ENCODE measurements at places on chromosomes 12 and 14.

- peak; percentile 51 for DNase-seq
Measured at GRCh38 chr12:114682785-114683708, 928 bp downstream of the TBX3 start.

DNA sequence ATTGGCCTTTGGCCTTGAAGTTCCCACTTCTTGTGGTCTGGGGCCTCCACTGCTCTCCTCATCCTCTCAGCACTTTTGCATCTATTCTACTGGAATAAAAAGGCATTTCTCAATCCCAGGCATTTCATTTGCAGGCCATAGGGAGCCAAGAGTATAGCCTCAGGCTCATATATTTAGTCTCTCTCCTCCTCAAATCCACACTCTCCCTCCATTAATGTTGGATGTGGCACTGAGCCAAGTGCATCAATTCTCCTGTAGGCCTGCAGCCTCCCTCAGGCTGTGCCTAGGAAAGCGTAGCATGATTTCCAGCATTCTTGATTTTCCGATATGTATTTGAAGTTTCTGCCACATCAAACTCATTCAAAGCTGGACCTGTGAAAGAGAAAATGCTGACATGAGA, 211.5 kb upstream of the CPNE8 start:
- no peak for DNase-seq

DNA sequence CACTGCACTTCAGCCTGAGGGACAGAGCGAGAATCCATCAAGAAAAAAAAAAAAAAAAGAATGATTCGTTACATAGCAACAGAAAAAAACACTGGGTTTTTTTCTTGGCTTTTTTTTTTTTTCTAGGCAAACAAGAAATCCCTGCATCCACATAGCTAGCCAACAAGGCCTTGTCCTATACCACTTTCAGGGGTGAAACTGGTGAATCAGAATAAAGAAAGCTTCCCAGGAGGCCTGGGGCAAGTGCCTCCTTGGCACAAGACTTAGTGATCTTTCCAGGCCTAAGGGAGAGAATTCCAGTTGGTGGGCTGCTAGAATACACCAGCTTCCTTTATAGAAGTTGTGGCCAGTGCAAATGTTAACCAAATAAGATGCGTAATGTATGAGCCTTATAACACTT, 90.0 kb downstream of the VCPKMT start:
- DNase-seq = no peak

DNA sequence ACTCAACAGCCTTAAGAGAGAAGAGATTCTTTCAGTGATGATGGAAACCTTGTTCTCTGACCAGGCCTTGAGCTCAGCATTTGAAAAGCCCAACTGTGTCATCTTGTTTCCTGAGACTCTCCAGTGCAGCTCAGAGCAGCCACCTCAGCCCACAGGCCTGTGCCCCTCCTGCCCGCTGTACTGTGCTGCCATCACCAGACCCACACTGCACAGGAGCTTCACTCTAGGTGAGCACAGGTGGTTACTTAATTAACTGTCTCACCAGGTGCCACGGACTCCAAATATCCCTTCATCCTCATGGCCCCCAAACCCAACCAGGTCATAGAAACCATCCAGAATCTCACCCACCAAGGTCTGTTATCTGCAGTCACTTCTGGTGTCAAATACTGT, 51.3 kb downstream of the JAG2 start:
- no peak for DNase-seq

GRCh38 chr12:13258197-13258596, 61.7 kb downstream of the EMP1 start:
- DNase-seq = no peak

DNA sequence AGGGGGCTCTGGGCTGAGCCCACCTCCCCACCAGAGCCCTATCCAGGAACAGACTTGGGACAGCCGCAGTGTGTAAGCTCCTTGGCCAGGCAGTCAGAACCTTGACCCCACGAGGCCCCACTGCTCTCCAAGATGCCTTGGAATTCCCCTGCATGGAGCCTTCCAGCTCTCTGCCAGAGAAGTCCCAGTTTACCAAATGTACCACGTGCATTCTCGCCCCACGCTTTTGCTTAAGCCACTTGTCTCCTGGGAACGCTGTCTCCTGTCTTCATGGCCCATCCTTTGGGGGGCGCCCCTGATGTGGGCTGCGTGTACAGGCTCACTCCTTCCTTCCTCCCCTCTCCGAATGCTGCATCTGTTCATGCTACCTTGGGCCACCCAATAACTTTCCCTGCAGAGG, 7.9 kb downstream of the FAIM2 start:
- no peak for DNase-seq

GRCh38 chr12:69621551-69621950, 10.8 kb upstream of the LRRC10 start:
- no peak for DNase-seq

- no peak for DNase-seq
Measured at GRCh38 chr12:46693034-46693433, 132.8 kb downstream of the SLC38A4 start.

DNA sequence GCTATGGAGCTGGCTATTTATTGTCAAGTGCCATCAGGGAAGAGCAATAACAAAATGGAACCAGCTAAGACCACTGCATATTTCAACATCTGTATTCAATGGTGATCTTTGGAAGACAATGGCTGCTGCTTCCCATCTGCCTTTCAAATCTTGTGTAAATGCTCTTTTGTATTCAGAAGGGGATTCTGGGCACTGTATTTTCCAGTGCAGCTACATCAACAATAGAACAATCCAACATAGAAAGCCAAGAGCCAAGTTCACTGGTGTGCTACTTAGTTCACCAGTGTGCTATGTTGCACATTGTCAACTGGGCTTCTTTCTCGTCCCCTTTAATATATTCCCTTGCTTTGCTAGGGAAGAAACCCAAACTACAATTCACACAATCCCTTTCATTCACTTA, 128.8 kb upstream of the OR4E1 start:
- no peak for DNase-seq

GRCh38 chr12:102609996-102610395, 129.6 kb upstream of the IGF1 start:
- DNase-seq = no peak

- DNase-seq = no peak
Measured at GRCh38 chr12:5588591-5588990, 156.7 kb downstream of the NTF3 start.

DNA sequence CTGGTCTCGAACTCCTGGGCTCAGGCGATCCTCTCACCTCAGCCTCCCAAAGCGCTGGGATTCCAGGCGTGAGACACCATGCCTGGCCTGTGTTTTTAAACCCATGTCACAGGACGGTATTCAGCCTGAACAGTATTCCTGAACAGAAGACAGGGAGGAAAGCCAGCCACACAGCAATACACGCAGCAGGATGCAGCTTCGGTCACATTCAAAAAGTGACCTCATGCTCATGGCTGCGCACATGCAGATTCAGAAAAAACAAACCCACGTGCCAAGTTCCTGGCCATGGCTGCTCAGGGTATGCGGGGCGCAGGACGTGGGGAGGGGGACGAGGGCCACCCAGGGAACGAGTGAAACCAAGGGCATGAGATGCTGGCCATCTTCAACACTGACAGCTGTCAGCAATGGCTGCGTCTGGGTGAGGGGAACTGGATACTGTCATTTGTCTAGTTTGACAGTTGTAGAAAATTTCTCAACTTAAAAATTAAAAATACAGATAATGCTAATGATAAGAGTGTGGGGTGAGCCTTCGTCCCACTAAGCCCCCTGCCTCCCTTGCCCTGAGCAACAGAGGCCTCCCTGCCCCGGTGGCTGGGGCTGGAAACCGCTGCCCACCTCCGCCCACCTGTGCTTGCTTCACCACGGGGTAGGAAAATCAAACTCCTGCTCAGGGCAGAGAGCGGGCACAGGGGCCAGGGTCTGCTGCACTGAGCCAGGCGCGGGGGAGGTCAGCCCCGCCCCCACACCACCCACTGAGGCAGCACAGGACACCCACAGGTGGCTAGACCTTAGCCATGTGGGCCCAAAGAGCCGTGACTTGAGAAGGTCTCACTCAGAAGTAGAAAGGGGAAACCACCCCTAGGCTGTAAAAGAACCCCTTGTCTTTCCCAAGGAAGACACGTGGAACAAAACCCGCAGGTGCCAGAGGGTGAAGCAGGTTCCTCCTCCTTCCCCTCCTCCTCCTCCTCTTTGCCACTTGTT, 84.2 kb downstream of the SCARB1 start:
- no peak for DNase-seq

GRCh38 chr12:115176741-115177400, 492.9 kb upstream of the TBX3 start:
- DNase-seq = no peak

DNA sequence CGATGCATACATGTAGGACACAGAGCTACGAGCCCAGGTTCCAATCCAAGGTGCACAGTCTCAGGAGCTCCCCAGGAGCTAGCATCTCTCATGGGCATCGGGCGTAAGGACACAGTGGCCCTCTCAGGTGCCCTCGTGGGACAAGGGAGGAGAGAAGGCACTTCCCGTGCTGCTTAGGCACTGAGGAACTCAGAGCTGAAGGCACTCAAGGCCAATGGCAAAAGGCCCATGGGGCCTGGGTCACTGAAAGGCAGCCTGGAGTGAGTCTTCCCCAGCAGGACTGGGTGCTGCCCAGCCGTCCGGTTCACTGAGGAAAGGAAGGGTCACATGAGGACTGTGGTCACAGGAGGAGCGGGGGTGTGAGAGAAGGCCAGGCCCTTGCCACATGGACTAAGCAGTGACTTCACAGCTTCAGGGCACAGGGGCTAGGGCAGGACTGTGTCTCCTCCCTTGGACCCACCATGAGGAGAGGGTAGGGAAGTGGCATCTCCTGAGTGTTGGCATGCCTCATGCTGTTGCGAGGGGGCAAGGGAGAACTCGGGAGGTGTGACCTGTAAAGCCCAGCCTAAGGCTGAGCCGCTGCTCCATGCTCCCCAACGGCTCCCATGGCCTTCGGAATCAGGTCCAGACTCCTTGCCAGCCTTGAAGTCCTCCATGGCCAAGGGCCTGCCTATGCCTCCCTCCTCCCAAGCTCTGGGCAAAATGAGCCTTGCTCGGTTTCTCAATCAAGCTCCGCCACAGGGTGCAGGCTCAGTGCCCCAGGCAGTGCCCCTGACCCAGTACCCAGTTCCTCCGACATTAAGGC, 51.8 kb downstream of the CHGA start:
- no peak for DNase-seq

DNA sequence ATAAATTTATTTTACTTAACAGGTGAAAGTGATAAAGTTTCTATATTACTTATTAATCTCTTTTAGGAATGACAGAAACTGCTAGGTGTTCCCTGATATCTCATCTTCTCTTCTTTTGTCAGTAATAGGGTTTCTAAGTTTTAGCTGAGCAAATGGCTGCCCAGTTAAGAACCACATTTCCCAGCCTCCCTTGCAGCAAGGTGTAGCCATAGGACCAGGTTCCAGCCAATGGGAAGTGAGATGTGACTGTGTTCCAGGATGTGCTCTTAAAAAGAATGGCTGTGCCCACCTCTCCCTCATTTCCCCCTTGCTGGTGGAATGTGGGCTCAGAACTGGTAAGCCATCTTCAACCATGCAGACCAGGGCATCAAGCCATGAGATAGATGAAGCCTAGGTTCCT, 165.6 kb downstream of the HELB start:
- no peak for DNase-seq

DNA sequence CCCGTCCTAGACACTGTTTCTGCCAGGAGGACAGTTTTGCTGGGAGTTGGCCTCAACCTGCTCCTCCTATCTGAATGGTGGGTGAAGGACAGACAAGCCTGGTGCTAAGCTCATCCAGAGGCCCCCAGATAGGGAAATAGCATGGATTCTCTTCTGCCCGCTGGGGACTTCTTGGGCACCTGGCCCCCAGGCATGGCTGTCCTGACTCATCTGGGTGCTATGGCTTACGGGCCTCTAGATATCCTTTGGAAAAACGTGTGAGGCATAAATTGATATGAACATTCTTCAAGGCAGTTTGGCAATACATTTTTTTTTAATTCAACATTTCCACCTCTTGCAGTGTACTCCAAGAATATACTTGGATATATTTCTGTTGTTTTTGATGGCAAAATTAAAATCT, 8.6 kb downstream of the TECPR2 start:
- no peak for DNase-seq

GRCh38 chr14:76007852-76008251, 22.3 kb downstream of the IFT43 start:
- DNase-seq = no peak

DNA sequence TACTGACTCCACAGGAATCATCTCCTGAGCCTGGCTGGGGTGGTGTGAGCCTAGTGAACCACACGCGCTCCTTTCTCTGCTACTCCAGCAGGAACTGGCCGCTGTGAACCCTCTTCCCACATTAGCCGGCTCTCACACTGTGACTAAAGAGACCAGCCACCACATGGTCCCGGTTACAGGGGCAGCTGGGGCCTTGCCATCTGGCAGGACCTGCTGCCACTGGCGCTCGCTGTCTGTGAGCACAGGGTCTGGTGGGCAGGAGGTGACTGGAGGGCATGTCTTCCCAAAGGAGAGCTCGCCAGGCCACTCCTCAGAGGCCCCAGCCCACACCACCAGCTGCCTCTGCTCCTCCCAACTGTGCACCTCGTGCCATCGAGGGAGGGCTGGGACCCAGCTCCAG, 99.3 kb downstream of the SINHCAF start:
- no peak for DNase-seq

- DNase-seq = no peak
Measured at GRCh38 chr12:22600181-22600580, 24.8 kb upstream of the ETNK1 start.

- DNase-seq = no peak
Measured at GRCh38 chr14:89907655-89908054, 46.9 kb downstream of the EFCAB11 start.

DNA sequence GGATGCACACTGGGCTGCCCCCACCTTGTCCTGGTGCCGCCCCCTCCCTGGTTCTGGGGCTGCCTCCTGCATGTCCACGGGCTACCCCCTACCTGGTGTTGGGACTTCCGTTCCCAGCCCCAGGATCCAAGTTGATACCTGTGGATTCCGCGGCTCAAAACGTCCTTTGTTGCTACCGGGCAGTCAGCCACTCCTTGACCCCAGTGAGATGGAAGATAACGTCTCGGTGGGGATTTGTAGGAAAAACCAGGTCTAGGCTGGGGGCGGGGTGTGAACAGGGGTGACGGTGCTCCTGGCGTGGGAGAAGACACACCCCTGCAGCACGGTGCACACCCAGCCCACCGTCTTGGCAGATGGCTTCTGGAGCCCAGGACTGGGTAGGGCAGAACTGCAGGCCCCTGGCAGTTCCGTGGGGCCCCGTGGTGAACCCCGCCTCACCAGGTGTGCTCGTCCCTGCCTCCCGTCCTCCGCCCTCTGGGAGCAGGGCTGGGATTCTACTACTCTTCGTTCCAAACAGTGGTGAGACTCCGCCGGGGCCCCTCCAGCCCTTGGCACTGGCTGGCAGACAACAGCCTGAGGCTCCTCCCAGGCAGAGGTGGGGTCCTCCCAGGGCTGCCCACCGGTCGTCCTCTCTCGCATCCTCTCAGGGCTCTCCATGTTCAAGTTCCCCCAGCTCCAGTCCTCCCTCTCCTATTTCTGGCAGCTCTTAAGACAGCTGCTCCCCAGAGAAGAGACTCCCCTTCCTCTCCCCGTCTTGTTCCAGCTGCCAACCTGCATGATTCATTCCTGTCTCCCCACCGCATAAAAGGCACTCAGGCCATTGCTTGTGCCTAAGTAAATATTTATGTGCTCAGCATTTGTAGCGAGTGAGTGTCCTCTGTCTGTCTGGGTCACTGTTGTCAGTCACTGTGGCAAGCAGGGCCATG, 75.5 kb downstream of the FBXL14 start:
- no peak for DNase-seq

GRCh38 chr12:59030415-59030814, 110.1 kb upstream of the LRIG3 start:
- no peak for DNase-seq

- no peak for DNase-seq
Measured at GRCh38 chr12:108611884-108612415, 14.1 kb upstream of the TMEM119 start.

- DNase-seq = peak; percentile 52
Measured at GRCh38 chr12:1117970-1118563, 127.0 kb downstream of the ERC1 start.

GRCh38 chr14:54889919-54890318, 12.7 kb downstream of the GCH1 start:
- no peak for DNase-seq
